ENCODE measurements at places on chromosomes 3 and 15.
A peak's percentile ranks its signal among the peaks of the same experiment; 100 is the strongest.

DNA sequence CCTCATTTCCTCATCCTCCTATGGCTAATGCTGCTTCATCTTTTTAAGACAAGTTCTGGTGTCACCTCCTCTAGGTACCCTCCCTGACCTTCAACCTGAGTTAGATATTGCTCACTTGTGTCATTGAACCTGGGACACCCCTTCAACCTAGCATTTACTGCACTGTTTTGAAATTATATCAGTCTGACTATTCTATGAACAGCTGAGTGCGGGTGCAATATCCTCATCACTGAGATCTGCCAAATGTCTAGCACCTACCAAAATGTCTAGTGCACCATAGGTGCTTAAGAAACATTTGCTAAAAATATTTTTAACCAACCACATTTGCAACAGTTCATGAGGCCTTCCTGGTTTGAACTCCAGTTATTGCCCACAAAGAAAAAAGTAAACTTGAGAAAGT, 34.5 kb downstream of the RETNLB start:
- DNase-seq = no peak

GRCh38 chr3:59559721-59560435, 510.1 kb upstream of the CFAP20DC start:
- peak; percentile 6 for DNase-seq

DNA sequence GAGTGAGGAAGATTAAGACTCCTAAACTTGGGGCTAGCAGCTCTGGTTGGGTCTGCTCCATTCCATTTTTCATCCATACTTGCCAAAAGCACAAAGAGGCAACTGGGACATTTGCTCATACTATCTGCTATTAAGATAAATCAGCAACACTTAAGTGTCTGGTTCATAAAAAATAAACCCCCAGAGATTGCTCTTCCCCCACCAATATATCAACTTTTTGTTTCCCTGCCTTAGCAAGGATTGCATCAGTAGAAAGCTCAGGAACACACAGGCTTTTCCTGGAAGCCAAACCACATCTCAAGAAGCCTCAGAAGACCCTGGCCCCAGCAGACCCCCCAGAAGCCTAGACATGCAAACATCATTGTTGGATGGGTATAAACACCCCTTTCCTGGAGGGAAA, 232.4 kb upstream of the WNT5A start:
- no peak for DNase-seq

DNA sequence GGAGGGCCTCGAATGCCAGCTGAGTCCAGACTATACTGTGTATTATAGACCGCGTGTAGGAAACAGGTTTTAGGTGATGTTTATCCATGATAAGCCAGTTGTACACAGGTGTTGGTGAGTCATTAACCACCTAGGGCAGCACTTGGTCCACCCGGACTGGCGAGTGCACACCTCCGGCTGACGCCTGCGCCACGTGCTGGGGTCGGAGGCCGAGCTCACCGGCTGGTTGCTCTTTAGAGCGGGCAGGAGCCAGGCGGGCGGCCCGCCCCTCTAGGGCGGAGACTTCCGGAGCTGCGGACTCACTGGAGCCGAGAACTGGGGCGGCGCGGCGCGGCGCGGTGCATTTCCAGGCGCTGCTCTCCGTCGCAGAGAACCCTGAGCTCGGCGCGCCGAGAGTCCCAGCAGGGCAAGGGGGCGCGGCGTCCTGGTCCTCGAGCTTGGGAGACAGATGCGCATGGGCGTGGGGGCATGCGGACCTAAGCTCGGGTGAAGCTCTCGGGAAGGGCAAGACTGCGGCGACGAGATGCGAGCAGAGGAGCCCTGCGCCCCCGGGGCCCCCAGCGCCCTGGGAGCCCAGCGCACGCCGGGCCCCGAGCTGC, at the start of gene ESYT3:
ESYT3 (plus strand) TSS at position 341 of the 599 bp plus-strand sequence; CDS start at position 524, 183 bp downstream.
- peak; percentile 45 for DNase-seq

DNA sequence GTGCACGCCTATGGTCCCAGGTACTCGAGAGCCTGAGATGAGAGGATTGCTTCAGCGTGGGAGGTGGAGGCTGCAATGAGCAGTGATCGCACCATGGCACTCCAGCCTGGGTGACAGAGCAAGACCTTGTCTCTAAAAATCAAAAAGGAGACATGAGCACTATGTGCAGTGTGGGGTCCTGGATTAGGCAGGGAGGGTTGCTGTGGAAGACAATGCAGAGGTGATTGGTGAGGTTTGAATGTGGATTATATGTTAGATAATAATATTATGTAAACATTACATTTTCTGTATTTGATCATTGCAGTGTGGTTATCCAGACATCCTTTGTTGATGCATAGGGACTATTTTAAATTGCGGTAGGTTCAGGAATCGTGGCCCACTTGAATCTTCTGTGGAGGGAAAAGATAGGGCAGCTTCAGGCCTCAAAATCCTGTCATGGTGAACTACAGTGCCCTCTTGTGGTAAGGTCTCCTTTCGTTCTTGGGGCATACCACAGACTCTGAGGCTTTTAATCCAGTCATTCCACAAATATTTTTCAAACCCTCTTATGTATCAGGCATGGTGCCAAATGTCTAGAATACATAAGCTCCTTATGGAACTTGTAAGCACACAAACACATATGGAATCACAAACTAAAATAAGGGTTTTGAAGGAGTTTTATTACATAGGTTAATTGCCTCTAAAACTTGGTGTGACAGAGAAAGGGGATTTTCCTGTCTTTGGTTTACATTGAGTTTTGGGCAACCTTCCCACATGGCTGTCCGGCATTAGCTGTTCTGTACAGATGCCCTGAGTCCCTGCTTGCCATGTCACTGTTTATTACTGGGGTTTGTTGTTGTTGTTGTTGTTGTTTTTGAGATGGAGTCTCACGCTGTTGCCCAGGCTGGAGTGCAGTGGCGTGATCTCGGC, 37.7 kb downstream of the GPD1L start:
- peak; percentile 63 for DNase-seq

DNA sequence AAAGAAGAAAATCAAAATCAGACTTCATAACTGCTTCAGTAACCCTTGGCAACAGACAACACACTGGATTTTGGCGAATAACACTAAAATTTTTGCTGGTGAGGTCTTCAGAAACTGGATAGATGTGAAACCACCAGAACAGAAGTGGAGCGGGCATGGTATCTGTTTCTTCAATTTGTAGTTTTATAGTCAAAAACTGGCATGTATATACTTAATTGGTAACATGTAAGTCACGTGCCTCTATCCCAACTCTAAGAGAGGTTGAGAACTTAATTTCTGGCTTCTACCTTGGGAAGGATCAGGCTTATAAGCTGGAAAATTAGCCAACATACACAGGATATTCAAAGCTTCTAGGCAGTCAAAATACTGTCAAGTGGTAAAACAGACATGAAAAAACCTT, 172.6 kb upstream of the CHL1 start:
- no peak for DNase-seq

DNA sequence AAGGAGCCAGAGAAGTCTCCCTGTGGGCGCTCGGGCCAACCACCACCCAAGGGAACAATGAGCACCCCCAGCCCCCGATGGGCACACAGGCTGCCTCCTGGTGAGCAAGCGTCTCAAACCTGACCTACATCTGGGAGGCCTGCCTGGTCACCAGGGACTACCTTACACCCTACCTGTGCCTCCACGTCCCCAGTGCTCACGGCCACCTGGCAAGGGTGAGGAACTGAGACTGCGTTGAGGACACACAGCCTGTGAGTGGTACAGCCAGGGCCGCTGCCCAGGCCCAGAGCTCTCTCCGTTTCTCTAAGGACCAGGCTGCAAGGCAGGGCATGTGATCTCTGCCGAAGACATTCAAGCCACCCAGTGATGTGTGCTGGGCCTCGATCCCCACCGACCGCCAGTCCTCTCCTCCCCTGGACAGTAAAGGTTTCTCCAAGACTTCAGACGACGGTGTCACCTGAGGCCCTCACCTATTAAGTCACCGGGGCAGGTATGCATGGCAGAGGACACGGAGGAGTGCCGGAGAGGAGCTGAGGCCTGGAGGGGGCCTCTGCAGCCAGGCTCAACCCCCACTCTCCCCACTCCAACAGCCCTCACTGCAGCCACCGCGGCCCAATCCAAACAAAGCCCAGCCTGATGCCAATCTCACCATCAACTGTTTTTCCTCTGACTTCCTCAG, 2.8 kb downstream of the GOLGA8A start:
- DNase-seq = no peak

GRCh38 chr3:154180836-154181691, 59.9 kb downstream of the ARHGEF26 start:
- no peak for DNase-seq

GRCh38 chr15:70519004-70519365, 244.4 kb downstream of the UACA start:
- DNase-seq = no peak

GRCh38 chr3:186427627-186428281, 65.7 kb upstream of the DGKG start:
- no peak for DNase-seq

GRCh38 chr3:25587094-25587493, 77.6 kb downstream of the TOP2B start:
- no peak for DNase-seq

- DNase-seq = no peak
Measured at GRCh38 chr3:56851966-56852884, 50.5 kb upstream of the ARHGEF3 start.

- DNase-seq = no peak
Measured at GRCh38 chr3:141193066-141193830, 38.4 kb upstream of the PXYLP1 start.

GRCh38 chr3:194971009-194971408, 285.3 kb downstream of the FAM43A start:
- no peak for DNase-seq

DNA sequence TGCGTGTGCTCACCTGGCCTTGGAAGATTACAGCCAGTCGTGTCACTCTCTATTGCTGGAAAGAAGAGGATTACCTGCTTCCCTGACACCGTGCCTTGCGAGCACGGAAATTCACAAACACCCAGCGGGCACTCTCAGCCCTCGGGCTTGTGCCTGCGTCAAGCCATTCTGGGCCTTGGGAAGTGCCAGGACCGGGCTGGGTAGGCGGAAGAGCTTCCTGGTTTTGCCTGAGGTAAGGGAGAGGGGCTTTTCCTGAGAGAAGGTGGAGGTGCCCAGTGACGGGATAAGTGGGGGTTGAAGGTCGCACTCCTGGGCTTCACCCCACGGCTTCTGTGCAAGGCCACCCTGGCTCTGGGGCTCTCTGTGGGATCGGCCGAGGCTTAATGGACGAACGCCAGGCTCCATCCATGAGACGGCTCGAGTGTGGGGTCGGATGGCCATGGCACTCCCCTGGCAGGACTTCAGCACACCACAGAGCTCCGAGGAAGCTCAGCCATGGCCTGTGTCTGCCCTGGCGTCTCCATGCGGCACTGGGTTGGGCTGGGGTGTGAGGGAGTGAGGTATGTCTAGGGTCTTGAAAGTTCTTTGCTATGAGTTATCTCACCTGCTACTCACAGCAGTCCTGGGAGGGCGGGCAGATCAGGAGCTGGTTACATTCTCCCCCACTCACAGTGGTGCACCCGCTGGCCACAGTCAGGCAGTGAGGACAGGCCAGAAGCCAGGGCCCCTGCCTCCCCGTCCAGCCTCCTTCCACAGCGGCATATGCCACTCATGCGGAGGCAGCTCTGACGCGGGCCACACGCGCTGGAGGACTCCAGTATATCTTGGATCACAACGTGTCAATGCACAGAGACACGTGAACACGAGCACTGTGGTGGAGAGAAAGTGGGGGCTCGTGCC, 209.0 kb downstream of the XXYLT1 start:
- DNase-seq = no peak

DNA sequence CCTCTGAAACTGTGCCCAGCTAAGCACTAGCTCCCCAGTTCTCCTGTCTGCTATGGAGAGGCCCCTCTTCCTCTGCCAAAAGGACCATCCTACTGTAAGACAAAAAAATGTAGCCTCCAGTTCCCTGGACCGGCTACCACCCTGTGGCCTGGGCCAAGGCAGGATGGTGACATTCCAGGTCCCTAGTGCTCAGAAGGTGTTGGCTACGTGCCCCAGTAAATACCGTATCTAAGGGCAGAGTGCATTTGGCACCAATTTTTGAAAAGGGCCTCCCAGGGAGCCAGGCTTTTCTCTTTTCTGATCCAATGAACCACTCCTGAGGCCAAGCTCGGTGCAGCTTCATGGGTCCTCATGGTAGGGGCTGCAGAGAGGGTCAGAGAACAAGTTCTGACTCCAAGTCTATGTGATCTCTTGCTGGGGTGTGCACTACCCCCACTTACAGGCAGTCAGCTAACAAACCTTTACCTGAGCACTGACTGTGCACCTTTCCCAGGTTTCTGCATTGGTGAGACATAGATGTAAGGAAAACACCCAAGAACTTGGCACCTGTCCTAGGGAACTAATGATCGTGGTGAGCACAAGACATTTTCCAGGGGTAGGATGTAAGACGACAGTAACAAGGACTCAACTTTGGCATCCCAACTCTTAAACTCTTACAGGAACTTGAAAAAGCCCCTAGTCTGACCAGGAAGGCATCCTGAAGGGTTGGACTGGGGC, 32.6 kb downstream of the TLE3 start:
- DNase-seq = no peak

DNA sequence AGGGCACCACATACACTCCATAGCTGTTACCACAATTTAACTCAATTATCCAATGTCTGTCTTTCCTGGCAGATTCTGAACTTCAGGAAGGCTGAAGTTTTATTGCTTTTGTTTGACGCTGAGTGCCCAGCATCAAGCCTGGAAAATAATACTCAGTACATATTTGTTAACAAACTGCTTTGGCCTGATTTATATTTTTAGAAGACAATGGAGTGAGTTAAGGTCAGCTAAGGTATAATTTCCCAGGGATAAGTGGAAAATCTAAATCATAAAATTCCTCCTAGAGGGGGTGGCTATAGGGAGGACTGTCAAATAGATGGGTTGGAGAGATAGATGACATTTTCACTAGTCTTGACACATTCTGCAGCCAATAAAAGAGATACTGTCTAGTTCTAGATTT, 659.4 kb upstream of the ADAMTS9 start:
- DNase-seq = no peak

- DNase-seq = no peak
Measured at GRCh38 chr3:182970811-182971418, 9.4 kb downstream of the DCUN1D1 start.

DNA sequence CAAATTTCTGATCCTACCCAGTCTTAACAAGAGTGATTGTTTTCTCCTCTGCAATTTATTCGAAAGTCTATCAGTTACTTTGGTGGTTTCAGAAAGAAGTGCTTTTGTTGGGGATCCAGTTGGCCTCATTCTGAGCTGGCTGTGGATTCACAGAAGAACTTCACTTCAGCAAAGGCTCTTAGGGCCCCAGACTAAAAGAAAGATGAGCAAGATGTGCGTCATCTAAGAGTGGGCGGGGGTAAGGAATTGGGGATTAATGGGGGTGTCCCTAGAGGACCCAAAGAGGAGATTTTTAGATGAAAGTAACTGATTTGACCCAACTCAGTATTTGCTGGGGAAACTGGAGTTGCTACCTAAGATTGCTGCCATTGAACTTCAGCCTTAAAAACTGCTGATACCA, 63.9 kb upstream of the TSEN2 start:
- DNase-seq = no peak

DNA sequence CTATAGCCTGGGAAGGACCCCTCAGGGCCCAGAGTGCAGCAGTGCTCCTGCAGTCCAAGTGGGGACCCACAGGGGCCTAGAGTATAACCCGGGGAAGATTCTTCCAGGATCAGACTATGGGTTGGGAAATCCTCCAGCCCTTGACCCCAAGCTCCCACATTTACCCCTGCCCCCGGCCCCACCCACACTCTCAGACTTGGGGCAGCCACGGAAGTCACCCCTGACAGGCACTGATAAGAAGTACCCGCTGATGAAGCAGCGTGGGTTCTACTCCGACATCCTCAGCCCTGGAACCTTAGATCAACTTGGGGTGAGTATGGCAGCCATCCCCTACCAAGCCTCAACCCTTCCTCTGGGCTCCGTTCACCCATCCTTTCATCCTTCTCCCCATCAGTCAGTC, 6.3 kb downstream of the DNAH1 start:
- no peak for DNase-seq

- DNase-seq = peak; percentile 74
Measured at GRCh38 chr3:14144423-14145075, 19.7 kb downstream of the TMEM43 start.
